ENCODE measurements at places on chromosomes 5 and 9.

GRCh38 chr5:180090098-180090768 lies 18.7 kb upstream of the RNF130 start:
- peak; percentile 28 for DNase-seq

- no peak for DNase-seq
Observed at GRCh38 chr5:91418158-91418557, 35.0 kb upstream of the ARRDC3 start.

GRCh38 chr9:18159254-18159653 lies 314.7 kb upstream of the ADAMTSL1 start:
- DNase-seq = no peak

DNA sequence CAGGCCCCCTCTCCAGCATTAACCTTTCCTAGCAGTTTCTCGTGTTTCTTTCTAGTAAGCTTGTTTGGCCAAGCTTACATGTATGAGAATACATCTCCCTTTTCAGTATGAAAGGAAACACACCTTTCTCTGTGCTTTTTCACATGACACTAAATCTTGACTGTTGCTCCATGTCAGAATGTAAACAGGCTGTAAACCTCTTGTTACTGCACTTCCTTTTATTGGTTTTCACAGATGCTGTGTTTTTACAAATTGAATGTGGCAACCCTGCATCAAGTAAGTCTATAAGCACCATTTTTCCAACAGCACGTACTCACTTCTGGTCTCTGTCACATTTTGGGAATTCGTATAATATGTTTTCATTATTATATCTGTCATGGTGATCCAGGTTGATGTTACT lies 2.2 kb upstream of the CANX start:
- no peak for DNase-seq

GRCh38 chr9:84478996-84479395 lies 138.4 kb upstream of the SLC28A3 start:
- no peak for DNase-seq

DNA sequence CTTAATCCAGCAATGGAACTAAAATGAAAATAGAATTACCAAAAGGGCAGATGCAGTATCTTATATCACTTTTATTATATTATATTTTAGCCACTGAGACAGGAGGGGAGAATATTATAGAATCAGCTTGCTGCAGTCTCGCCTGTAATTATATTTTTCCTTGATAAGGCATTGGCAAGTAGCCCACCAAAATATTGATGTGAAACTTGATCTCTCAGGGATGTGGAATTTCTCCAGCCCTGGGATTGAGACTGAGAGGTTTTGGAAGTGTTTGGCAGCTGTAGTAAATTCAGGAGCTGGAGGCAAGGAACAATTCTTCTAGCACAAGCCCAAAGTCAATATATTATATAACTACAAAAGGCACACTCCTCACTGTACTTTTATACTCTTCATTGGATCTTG lies 142.1 kb upstream of the ADAMTSL1 start:
- no peak for DNase-seq
